Mesothelial cell of epicardium (in vitro differentiated cells): ENCODE measurements at places on chromosomes 13 and 19.

- DNase-seq: no peak
Observed at GRCh38 chr19:53161123-53161522, 2.3 kb upstream of the ZNF347 start.

DNA sequence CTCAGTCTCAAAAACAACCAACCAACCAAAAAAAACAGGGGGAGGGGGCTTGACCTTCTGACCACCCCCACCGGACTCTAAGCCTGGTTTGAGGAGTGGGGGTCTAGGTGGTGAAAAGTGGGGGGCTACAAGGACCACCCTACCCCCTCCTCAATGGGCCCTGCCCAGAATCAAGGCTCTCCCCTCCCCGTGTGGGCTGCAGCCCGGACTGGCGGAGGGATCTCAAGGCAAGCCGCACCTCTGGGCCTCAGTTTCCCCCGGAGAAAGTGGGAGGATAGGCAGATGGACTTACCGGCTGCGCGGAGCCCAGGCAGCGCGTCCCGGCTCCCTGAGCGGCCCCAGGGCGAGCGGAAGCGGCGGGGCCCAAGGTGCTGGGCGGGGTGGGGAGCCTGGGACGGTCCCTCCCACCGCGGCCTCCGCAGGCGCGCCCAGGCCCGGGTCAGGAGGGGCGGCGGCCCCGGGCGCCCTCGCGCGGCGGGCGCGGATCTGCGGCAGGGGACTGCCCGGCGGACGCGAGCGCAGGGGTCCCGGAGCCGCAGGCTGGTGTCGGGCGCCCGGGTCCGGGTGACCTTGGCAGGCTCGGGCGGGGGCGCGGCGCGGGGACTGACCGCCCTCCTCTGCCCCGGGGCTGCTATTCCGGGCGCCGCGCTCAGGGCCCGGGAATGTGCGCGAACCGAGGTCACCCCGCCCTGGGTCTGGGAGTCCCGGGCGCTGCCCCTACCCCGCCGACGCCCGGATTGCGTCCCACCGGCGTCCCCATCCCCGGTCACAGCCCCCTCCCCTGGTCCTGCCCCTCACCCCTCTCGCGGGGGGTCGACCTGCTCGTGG is at the start of gene ADAMTSL5:
Gene ADAMTSL5, minus strand, starts transcription at position 349 of the 828 bp plus-strand sequence. CDS start 2,076 bp downstream, outside the sequence.
- DNase-seq: no peak

GRCh38 chr13:76129305-76130000 is 493.3 kb downstream of the LMO7 start:
- DNase-seq: no peak

- DNase-seq: no peak
Observed at GRCh38 chr19:15299568-15300409, 32.5 kb downstream of the BRD4 start.

DNA sequence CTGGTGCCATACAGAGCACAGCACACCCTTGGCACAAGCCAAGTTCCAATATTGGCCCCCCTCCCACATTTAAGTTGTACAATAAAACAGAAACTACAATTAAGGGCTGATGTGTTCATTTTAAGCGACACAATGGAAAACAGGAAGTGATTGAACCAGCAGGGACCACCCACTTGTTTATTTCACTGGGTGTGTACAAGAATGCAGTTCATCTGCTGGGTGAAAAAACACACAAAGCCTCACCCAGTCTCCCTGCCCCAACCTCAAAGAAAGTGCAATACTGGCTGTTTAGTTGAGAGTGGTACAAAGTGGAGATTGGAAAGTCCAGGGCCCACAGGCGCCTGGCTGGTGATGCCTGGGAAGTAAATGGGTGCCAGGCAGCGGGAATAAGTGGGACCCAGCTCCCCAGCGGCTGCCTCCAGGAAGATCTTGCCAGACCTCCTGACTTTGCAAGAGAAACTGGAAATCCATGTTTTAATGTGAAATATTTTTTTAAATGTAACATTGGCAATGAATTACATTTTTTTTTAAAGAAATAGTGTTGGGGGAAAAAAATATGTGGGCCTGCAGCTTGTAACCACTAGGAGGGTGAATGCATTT is 322.1 kb downstream of the ZNF536 start:
- no peak for DNase-seq

DNA sequence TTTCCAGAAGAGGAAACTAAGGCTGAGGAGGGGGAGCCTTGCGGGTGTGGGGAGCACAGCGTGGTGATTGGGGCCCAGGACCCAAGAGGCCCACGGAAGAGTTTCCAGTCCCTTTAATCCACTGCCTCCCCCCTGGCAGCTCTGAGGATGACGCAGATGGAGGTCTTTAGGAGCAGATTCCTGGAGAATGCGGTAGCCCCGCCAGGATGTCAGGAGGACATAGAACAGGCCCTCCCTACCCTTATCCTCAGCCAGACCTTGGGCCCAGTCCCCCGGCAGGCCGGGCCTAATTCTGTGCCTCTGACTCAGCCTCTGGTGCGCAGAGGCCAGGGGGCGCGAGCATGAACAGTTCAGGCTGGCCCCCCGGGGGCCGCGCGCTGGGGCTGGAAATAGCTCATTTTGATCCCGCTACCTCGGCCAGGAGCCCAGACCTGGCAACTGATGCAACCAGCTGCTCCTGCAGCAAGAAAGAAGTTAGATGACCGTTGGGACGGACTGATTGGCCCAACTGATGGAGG is 461 bp upstream of the HSPB6 start:
- no peak for DNase-seq

- no peak for DNase-seq
Observed at GRCh38 chr19:19074196-19074882, 10.5 kb downstream of the SLC25A42 start.

- no peak for DNase-seq
Observed at GRCh38 chr13:97385854-97386253, 48.1 kb upstream of the RAP2A start.

GRCh38 chr19:38685666-38686529 is 38.4 kb downstream of the ACTN4 start:
- DNase-seq: no peak

- DNase-seq: no peak
Observed at GRCh38 chr13:65679240-65679639, 1550.9 kb downstream of the PCDH9 start.

- DNase-seq: no peak
Observed at GRCh38 chr19:13574933-13575332, 68.7 kb upstream of the CACNA1A start.

DNA sequence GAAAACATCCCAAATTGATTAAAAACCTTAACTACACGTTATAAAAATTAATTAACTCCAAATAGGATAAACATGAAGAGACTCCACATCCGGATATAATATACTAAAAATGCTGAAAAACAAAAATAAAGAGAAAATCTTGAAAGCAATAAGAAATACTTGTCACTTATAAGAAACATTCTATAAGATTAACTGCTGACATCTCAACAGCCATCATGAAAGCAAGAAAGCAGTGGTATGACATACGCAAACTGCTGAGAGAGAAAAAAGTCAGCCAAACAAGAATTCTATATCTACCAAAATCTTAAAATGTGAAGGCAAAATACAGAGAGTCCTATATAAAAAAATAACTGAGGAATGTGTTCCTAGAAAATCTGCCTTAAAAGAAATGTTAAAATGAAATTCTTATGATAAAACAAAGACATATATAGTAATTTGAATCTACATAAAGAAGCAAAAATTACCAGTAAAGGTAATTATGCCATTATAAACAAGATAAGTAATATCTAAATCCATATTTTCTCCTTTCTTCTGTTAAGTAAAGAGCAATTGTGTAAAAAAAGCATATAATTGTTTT is 1851.1 kb downstream of the PCDH9 start:
- DNase-seq: no peak

DNA sequence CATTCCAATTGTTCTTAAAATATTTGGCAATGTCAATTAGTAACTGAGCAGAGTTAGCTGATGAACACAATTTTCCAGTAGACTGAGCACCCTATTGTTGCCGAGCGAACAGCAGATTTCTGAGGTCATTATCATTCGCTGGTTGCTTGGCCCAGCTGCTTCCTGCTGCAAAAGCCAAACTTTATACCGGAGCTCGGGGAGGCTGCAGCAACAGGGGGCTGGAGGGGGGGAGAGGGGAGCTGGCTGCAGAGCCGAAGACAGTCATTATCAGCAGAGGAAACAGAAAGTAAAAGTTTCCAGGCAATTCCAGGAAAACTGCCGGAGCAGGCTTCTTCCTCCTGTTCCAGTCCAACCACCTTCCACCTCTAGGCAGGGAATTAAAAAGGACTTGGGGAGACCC is 77.9 kb downstream of the ZNF536 start:
- peak; percentile 37 for DNase-seq

GRCh38 chr19:5289060-5289990 is 51.3 kb downstream of the PTPRS start:
- DNase-seq: no peak

DNA sequence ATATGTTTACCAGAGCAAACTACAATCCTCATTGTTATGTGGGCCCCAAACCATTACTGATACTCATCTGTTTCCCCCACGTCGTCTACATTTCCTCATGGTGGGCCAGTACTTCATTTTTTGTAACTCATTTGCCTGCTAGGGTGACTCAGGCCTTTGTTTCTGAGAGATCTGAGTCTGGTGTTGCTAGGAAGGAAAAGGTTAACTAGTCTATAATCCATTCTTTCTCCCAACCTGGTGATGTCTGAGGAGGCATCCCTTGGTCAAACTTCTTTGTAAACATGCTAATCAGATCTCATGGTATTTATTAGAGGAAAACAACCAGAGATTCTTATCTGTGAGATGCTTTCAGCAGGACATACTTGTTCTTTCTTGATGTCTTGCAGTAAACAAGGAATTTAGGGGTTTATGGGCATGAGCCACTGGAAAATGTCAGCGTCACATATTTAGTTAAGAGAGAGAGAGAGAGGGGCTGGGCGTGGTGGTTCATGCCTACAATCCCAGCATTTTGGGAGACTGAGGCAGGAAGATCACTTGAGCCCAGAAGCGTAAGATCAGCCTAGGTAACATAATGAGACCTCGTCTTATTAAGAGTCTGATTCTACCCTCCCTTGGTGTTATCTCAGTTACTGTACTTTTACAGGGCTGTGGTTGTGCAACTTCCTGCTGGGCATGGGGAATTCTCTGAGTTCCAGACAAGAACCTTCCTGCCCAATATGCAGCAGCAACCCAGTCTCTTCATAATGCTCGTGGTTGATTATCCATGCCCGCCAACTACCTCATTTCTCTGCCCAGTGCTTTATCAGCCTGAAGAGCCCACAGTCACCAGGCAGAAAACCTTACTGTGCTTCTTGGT is 9.7 kb upstream of the DPRX start:
- DNase-seq: no peak

DNA sequence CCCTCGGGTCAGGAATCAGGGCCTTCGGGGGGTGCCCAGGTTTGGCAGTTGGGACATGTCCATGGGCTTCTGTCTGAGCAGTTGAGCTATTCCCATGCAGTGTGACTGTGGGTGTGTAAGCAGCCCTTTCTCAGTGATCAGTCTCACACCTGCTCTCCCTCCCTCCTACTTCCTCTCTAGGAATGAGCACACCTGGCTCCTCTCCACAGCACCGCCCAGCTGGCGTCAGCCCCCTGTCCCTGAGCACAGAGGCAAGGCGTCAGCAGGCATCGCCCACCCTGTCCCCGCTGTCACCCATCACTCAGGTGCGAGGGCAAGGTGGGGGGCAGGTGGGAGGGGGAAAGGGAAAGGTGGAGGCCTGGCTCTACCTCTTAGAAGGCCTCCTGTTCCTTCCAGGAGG is 25.9 kb downstream of the COMP start:
- no peak for DNase-seq

DNA sequence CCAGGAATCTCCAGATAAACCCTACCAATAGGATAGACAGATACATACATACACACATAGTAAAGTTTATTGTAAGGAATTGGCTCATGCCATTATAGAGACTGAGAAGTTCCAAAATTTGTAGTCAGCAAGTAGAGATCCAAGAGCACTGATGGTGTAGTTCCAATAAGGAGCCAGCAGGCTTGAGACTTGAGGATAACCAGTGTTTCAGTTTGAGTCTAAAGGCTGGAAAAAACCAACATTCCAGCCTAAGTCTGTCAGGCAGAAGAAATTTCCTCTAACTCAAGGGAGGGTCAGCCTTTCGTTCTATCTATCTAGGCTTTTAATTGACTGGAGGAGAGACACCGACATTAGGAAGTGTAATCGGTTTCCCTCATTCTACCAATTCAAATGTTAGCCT is 110.2 kb upstream of the TSHZ3 start:
- no peak for DNase-seq

DNA sequence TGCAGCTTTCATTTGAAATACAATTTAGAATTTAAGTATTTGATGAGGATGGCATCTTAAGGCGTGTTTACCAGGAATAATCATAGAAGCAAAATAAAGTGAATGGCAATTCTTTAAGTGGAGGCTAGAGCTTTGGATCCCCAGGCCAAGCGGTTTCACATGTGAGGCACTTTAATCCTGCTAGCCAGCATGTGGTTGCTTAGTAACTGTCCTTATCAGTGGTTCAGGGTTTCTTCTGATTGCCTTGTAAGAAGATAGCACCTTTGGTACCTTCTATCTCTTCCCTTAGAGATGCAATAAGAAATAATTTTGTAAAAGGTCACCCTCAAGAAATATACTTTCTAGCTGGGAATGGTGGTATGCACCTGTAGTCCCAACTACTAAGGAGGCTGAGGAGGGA is 38.9 kb upstream of the SERP2 start:
- DNase-seq: no peak

DNA sequence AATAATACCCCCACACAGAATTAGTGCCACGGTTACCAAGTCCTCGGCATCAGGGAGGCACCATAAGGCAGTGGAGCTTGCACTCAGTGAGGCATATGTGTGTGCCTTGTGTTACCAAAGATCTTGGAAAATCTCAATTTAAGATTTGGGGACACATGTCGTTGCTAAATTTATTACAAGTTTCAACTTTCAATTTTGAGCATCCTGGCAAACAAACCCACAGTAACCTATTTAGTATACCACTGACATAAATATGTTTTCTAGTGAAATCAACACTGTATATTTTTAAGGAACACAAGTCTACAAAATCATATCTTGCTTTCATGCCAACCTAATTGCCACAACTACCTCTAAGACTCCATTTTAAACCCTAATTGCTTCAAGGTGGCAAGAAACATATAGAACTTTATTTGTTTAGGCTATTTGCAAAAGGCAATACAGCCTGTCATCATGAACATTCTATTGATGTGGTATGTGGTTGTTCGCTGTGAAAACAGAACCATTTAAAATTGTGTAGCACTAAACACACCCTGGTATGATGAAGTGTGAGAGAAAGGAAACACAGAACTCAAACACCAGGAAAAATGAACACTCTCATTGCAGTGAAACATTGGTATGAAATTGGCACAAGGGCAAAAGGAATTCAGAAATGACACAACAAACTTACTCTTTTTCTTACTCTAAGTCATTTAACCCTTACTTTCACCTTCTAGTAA is 531.1 kb downstream of the IRS2 start:
- DNase-seq: no peak

DNA sequence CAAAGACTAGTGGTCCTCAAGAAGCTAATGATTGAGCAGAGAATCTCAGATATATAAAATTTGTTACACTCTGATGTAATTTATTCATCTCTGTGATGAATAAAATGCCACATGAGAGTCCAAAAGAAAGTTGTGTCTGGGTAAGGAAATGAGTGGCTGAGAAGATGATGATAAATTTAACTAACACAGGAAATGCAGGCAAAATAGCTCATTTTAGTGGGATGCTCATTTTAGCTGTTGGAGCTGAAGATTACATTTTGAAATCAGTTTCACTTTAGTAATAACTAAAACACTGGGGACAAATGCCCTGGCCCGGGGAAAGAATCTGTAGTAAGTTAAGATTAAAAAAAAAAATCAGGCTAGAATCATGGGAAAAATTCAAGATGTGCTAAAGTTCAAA is 35.2 kb downstream of the SPRY2 start:
- DNase-seq: no peak

GRCh38 chr19:45630463-45630862 is 8.7 kb downstream of the EML2 start:
- DNase-seq: no peak

- DNase-seq: no peak
Observed at GRCh38 chr13:43267916-43268315, 244.5 kb downstream of the DNAJC15 start.
